Motor neuron (in vitro differentiated cells): ENCODE measurements at places on chromosomes 11 and 22.

DNA sequence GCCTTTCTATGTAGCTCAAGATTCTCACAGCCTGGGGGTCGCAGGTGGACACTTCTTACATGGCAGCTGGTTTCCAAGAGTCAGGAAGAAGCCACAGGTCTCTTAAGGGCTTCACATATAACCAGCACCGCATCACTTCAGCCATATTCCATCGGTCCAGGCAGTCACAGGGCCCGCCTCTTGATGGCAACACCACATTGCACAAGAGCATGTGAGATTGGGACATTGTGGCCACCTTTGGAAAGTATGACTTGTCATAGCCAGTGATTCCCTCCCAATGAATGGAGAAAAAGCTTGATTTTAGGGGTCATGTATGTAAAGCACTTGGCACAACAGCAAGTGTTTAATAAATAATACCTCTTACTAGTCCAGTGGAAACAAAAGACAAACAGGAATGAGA, 98.3 kb downstream of the NCAM1 start:
- ATAC-seq: no peak

DNA sequence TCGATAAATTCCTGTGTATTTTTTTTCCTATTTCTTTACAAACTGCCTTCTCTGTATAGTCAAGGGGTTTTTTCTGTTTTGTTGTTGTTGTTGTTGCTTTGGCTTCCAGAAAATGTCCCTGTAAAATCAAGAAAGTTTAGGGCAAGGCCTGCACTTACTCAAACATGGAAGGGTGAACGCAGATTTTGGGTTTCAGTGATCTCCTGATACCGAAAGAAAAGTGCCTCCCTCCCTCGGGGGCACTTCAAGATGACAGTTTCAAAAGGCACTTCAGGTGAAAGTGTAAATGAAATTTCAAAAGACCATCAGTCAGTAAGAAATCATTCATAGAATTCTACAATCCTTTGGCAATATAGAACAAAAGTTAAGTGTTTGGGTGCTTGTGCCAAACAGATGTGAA, 43.4 kb upstream of the TMPRSS4 start:
- no peak for ATAC-seq

DNA sequence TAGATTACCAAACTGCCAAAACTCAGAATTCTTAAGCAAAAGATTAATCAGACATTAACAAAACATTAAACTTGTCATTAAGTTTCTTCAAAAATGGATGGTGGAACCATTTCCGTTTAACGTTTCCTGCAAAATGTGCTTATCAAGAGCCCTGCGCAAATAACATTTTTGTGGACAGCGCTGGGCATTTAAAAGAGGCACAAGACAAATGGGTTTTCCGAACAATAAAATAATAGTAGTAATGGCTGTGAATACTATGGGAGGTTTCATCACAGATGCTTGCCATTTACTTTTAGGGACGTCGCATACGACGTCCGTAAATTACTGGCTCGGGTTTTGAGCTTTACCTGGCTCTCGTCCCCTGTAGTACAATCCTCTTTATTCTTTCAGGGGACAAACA, 1.1 kb downstream of the NPAT start:
- no peak for ATAC-seq

DNA sequence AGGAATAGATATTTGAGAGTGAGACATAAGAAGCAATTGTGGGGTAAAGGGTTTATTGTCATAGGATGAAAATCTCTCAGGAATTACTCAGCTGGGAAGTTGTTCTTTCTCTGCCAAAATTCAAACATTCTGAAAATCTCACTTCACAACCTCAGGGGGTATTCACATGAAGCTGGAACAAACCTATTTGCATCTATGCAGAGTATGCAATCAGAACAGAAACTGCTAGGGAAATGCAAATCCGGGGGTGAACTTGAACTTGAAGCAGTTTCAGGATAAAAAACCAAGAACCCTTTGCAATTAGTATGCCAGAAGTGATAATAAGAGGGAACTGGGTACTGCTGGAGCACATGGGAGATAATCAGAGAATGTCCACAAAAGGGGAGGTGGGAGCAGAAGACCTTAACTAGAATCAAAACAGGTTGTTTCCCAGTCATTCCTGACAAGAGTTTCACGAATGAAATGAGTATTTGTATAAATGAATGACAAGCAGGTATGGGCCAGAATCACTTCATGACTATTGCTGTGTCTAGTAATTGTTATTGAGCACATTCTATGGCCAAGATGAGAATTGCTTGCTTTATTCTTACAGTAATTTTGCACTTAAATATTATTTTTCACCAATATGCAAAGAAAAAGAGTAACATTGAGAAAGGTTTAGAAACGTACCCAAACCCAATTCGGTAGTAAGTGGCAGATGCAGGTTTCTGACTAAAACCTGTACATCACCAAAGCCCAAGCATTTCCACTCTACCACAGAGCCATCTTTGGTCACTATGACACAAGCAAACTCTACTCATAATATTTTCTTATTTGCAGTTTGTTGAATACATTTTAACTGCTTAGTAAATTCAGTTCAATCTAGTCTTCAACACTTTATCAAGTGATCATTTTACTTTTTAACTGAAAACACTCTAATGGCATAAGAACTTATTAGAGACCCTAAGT, 61.8 kb upstream of the UBASH3B start:
- no peak for ATAC-seq

DNA sequence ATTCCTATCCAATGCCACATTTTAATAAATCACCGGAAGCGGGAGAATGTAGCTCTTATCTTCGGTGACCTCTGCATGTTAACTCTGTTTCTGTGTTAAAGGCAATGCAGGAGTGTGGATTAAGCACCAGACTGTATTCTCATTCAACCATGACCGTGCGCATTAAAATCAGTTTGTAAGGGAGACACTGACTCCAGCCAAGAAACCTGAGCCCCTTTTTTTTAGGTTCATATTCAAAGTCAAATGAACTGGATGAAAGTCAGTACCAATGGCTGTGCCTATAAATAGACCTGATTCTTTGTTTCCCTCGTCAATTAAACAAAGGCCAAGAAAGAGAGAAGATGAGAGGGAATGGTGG, 32.2 kb downstream of the C11orf91 start:
- no peak for ATAC-seq

GRCh38 chr11:106286881-106287504, 209.5 kb downstream of the AASDHPPT start:
- no peak for ATAC-seq

- ATAC-seq: no peak
Measured at GRCh38 chr22:48628891-48629543, 1198.7 kb downstream of the BRD1 start.

GRCh38 chr22:39472570-39473556, 16.1 kb downstream of the MGAT3 start:
- no peak for ATAC-seq

DNA sequence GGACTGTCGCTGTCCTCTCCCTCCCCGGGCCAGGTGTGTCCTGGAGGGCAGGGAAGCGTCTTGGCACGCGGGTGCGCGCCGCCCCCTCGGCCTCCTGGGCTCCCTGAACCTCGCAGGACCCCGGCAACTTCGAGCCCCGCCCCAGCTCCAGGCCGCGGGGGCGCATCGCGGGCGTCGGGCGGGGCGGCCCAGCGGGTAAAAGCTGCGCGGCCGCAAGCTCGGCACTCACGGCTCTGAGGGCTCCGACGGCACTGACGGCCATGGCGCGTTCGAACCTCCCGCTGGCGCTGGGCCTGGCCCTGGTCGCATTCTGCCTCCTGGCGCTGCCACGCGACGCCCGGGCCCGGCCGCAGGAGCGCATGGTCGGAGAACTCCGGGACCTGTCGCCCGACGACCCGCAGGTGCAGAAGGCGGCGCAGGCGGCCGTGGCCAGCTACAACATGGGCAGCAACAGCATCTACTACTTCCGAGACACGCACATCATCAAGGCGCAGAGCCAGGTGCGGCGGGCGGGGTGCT, at the start of gene CST6:
TSS of gene CST6 (plus strand) at position 224 of the 519 bp plus-strand sequence. CDS start at position 261, 37 bp downstream.
- ATAC-seq: no peak

- no peak for ATAC-seq
Measured at GRCh38 chr11:66859686-66860448, 3.0 kb downstream of the LRFN4 start.

DNA sequence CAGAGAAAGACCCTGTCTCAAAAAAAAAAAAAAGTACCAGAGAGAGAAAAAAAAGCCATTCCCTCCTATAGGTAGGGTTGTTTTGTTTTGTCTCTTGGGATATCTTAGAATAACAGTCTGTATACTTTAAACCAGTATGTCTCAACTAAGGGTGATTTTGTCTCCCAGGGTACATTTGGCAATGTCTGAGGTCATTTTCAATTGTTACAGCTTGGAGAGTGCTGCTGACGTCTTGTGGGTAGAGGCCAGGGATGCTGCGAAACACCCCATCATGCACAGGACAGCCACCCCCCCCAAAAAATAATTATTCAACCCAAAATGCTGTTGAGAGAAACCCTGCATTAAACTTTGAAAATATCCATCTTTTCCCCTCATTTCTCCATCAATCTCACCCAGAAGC, 56.1 kb upstream of the CRTAM start:
- ATAC-seq: no peak

DNA sequence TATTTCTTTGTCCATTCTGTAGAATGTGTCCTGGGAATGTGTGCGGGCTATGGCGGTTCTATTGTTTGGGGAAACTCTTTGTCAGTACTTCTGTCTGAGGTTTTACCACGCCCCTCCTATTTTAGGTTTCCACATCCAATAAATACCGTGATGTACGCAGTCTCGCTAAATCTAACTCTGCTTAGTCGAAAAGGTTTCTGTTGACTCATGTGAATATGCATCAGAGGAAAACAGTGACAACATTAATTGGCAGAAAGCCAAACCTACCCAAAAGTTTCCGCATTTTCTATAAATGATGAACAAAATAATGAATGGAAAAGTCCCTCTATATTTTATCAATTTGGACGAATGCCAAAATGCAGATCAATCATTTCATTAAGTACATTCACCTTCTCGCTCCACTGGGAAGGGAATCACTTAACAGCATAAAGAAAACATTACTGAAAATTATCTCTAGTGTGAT, 143.4 kb downstream of the MAML2 start:
- ATAC-seq: no peak

GRCh38 chr11:19428206-19429002, 187.7 kb upstream of the E2F8 start:
- no peak for ATAC-seq

DNA sequence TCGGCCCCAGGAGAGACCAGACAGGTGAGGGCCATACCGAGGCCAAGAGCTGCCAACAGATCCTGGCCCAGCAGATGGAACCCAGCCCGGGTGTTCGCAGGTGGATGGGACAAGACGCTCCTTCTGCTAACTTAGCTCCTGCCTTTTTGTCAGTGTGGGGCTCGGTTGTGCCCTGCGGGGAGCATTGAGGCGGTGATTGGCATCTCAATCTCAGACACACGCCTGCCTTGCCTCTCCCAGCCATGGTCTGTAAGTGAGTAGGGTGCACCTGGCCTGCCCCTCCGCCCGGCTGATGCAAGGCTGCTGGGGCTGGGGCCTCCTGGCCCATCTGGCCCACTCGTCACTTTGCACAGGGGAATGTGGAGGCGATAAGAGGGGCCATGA, 350.1 kb downstream of the TBC1D22A start:
- peak; percentile 25 for ATAC-seq

DNA sequence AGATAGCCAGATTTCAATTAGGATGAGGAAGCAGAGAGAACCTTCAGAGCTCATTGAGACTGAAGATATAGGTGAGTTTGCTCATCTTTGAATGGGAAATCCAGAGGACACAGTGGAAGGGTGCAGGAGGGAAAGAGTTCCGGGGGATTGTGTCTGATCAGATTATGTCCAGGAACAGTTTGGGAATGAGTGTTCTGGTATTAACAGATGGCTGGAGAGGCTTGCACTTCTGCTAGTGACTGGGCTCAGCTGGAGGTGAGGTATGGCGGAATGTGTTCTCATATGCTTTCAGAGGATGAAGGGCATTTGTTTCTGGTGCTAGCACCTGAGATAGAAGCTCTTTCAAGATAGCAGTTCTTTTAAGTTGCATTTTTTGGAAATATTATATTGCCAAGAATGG, 27.6 kb downstream of the ALKBH3 start:
- no peak for ATAC-seq

DNA sequence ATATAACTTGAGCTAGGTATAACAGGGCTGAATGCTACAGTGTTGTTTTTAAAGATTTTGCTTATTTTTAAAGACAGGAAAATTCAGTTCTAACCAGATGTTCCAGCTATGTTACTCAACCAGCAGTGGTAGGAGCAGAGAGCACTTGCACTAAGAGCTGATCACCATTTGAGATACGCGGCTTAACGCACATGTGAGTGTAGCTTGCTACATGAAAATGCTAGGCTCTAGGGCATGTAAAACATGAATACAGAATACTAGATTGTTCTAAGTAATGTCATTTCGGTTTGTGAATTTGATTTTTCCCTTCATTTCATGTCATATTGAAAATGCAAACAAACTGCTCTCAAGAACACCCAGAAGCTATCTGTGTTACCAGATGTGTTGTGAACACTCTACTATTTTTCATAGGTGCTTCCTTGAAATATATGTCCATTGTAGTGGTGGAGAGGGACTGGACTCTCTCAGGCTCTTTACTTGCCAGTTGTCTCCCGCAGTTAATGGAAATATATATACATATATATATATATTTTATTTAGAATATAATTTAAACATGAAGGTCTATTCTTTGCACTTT, 10.8 kb upstream of the TECTA start:
- ATAC-seq: no peak

DNA sequence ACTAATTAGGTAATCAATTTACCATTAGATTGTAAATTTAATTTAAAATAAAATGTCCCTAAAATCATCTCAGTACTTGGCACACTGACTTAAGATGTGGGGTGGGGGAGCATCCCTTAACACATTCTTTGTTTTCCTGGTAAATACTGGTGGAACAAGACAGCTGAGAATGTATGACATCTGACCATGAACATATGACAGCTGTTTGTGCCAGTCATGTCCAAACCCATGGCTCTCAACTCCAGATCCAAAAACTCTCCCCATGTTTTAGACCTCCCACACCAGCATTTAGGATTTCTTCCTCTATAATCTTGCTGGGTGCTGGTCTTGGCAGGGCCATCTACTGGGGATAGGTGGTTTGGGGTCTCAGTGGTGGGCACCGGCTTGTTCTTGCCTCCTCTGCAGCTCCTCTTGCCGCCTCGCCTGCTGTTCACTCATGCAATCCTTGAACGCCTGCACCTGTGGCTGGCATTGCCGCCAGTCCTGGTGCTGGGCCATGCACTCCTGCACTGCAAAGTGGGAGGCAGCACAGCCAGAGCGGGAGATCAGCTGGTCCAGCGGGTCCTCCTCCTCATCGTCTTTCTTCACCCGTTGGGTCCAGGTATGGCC, 3.8 kb downstream of the COA4 start:
- ATAC-seq: no peak

- no peak for ATAC-seq
Measured at GRCh38 chr11:12237381-12237784, 127.0 kb downstream of the MICAL2 start.

GRCh38 chr22:48602805-48603518, 1224.7 kb downstream of the BRD1 start:
- no peak for ATAC-seq

GRCh38 chr11:103147627-103148026, 38.4 kb downstream of the DYNC2H1 start:
- no peak for ATAC-seq

GRCh38 chr11:35047179-35047578, 91.8 kb upstream of the CD44 start:
- no peak for ATAC-seq
